Activated CD4-positive, alpha-beta T cell treated with anti-CD3 and anti-CD28 coated beads, Interleukin-2, amount 10 ng/mL, durations not matched to agents 24 days and 14 days (primary cell): ENCODE measurements at places on chromosomes 1 and 21.

- DNase-seq, result no peak
- no peak overlapping the region for H3K4me3 ChIP-seq
- H3K27ac ChIP-seq, result no peak overlapping the region
- peaks cover 19% of the 10 kb centered on the region for H3K4me1 ChIP-seq
These were observed 14.3 kb downstream of the EDEM3 start for GRCh38 chr1:184740344-184740743.

- H3K4me3 ChIP-seq, result no peak overlapping the region
- peaks cover 26% of the 10 kb centered on the region for H3K4me1 ChIP-seq
- H3K36me3 ChIP-seq, result peaks cover 2% of the 10 kb centered on the region
- peaks cover 2% of the 10 kb centered on the region for H3K27me3 ChIP-seq
- DNase-seq, result no peak
These were observed 98.0 kb downstream of the TGFBR3 start for GRCh38 chr1:91787919-91788318.

GRCh38 chr1:162147760-162148159 is 78.3 kb downstream of the NOS1AP start:
- H3K4me3 ChIP-seq, result no peak overlapping the region
- DNase-seq, result no peak
- H3K36me3 ChIP-seq, result no peaks in the 10 kb centered on the region
- H3K4me1 ChIP-seq, result no peaks in the 10 kb centered on the region
- peaks cover 15% of the 10 kb centered on the region for H3K27me3 ChIP-seq

DNA sequence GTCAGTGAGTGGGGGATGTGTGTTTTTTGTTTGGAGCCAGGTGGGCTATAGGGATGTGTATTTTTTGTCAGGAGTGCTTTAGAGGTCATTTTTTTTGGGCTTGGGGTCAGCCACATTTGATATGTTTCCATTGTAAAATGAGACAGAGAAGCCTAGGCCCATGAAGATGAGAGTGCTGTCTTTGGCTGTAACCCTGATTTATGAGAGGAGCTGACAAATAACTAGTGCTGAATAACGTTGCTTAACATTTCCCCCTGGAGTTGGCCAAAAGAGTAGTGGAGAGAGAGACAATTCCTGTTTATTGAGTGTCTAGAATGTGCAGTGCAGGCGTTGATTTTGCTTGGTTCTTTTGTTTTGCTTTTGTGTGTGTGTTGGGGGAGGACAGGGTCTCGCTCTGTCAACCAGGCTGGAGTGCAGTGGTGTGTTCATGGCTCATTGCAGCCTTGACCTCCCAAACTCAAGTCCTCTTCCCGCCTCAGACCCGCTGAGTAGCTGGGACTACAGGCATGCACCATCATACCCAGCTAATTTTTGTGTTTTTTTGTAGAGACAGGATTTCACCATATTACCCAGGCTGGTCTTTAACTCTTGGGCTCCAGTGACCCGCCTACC is 64.7 kb downstream of the S1PR1 start:
- H3K36me3 ChIP-seq, result no peaks in the 10 kb centered on the region
- peaks cover 34% of the 10 kb centered on the region for H3K27me3 ChIP-seq
- H3K27ac ChIP-seq, result no peak overlapping the region
- H3K4me3 ChIP-seq, result no peak overlapping the region
- DNase-seq, result no peak

DNA sequence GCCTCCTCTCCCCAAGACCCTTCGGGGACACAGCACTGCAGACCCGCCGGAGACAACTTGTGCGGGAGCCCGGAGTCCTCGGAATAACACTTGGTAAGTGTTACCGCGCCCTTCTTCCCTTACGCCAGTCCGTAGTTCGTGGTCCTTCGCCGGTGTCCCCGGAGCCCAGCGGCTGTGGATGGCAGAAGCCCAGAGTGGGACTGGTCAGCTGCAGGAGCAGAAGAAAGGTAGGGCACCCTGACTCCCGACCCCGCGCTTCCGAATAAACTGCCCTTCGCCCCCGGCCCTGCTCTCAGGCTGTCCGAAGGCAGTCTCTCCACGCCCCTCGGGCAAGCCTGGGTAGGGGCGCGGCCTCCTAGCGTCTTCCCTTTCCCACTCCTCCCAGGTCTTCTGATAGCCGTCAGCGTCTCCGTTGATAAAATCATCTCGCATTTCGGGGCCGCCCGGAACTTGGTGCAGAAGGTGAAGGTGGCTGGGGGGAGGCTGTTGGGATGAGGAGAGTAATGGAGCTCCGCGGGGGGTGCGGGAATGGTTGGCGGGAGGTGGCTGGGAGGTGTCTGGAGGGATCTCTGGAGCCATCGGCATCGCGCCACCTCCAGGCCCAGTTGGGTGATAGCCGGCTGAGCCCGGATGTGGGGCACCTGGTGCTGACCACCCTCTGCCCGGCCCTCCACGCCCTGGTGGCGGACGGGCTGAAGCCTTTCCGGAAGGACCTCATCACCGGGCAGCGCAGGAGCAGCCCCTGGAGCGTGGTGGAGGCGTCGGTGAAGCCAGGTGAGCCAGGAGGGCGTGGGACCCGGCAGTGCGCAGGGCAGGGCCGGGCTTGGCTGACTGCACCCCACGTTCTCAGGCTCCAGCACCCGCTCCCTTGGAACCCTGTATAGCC is 4.3 kb downstream of the RUSC1 start:
- DNase-seq, result no peak
- no peak overlapping the region for H3K27ac ChIP-seq
- peaks cover 12% of the 10 kb centered on the region for H3K36me3 ChIP-seq
- no peaks in the 10 kb centered on the region for H3K27me3 ChIP-seq
- H3K4me3 ChIP-seq, result peak overlapping the region; percentile 91

GRCh38 chr21:28537371-28538079 is 455.2 kb downstream of the LTN1 start:
- no peaks in the 10 kb centered on the region for H3K27me3 ChIP-seq
- H3K27ac ChIP-seq, result no peak overlapping the region
- no peak overlapping the region for H3K4me3 ChIP-seq
- DNase-seq, result no peak
- no peaks in the 10 kb centered on the region for H3K4me1 ChIP-seq
- H3K36me3 ChIP-seq, result no peaks in the 10 kb centered on the region

DNA sequence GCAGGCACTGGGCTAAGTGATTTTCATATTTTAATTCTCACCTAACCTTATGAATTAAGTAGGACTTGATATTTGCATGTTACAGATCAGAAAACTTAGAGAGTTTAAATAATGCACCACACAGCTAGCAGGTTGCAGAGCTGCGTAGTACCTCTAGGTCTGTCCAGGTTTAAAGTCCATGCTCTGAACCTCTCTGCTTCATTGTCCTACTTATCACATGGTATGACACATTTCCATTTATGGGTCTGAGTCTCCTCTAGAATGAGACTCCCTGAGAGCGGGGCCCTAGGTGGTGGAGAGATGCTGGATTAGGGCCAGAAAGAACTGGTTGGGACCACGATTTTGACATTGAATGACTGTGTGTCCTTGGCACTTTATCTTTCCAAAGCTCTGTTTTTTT is 102.5 kb upstream of the USP24 start:
- peaks cover 1% of the 10 kb centered on the region for H3K27me3 ChIP-seq
- H3K4me3 ChIP-seq, result no peak overlapping the region
- no peak for DNase-seq

GRCh38 chr1:247415423-247416361 is at the start of gene NLRP3:
Gene NLRP3, plus strand, starts transcription at chr1:247416173. Its CDS starts 2,628 bp downstream, at chr1:247418801.
- H3K4me1 ChIP-seq, result peaks cover 25% of the 10 kb centered on the region
- peaks cover 33% of the 10 kb centered on the region for H3K27me3 ChIP-seq
- DNase-seq, result peak; percentile 76
- peak within 1 kb of the TSS; percentile 7 for H3K27ac ChIP-seq
- H3K36me3 ChIP-seq, result no peaks in the 10 kb centered on the region

- no peak overlapping the region for H3K4me3 ChIP-seq
- no peak overlapping the region for H3K27ac ChIP-seq
- peaks cover 11% of the 10 kb centered on the region for H3K4me1 ChIP-seq
- H3K27me3 ChIP-seq, result no peaks in the 10 kb centered on the region
These were observed 478.1 kb downstream of the TTLL7 start for GRCh38 chr1:83520797-83521196.

DNA sequence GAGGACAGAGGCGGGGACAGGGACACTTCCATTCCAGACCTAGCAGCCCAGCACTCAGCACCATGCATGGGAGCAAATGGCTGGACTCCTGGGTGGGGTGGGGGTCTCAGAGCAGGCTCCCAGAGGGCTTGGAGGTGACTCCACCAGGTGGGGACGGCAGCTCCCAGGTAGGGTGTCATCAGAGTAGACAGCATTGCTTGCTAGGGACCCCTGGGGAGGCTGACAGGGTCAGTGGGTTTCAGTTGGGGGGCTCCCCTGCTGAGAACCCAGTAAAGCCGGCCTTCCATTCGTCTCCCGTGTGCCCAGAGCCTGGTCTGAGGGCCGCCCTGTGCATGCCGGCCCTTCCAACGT is 4.8 kb upstream of the GJC2 start:
- no peak overlapping the region for H3K4me3 ChIP-seq
- H3K27me3 ChIP-seq, result peaks cover 1% of the 10 kb centered on the region
- no peak for DNase-seq
- H3K27ac ChIP-seq, result no peak overlapping the region

- H3K4me3 ChIP-seq, result no peak overlapping the region
- no peak overlapping the region for H3K27ac ChIP-seq
- no peaks in the 10 kb centered on the region for H3K4me1 ChIP-seq
- no peak for DNase-seq
- H3K36me3 ChIP-seq, result no peaks in the 10 kb centered on the region
These were observed 101.7 kb downstream of the ESRRG start for GRCh38 chr1:216621536-216621935.

GRCh38 chr1:53163291-53163768 is 20.9 kb upstream of the SLC1A7 start:
- H3K27ac ChIP-seq, result no peak overlapping the region
- no peaks in the 10 kb centered on the region for H3K36me3 ChIP-seq
- H3K4me1 ChIP-seq, result no peaks in the 10 kb centered on the region
- no peak overlapping the region for H3K4me3 ChIP-seq
- DNase-seq, result no peak

GRCh38 chr21:46210378-46211136 is 18.0 kb downstream of the LSS start:
- no peak for DNase-seq
- H3K4me1 ChIP-seq, result no peaks in the 10 kb centered on the region
- no peak overlapping the region for H3K27ac ChIP-seq

- DNase-seq, result peak; percentile 88
- peaks cover 1% of the 10 kb centered on the region for H3K4me1 ChIP-seq
- H3K36me3 ChIP-seq, result no peaks in the 10 kb centered on the region
- H3K4me3 ChIP-seq, result no peak overlapping the region
- H3K27me3 ChIP-seq, result peaks cover 2% of the 10 kb centered on the region
These were observed 20.8 kb downstream of the NAV1 start for GRCh38 chr1:201559679-201560162.

DNA sequence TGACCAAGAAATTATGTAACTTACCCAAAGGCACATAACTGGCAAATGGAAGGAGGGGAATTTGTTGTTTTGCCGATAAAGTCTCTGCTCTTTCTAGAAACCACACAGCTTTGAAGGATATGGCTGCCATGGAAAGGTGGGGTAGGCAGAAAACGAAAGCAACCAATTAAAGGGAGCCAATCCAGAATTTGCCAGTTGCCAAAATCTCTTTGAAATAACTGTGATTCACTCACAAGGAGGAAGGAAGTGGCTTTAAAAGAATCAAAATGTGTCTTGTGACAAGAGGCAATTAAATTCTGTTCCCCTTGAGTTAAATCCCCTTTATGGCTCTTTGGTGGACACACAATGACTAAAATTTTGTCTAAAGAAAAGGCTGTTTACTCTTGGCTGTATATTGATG is 61.2 kb upstream of the CCDC190 start:
- H3K4me1 ChIP-seq, result peaks cover 2% of the 10 kb centered on the region
- no peaks in the 10 kb centered on the region for H3K36me3 ChIP-seq
- H3K27me3 ChIP-seq, result peaks cover 8% of the 10 kb centered on the region

- H3K36me3 ChIP-seq, result no peaks in the 10 kb centered on the region
- no peak for DNase-seq
- peaks cover 15% of the 10 kb centered on the region for H3K4me1 ChIP-seq
- H3K4me3 ChIP-seq, result peak overlapping the region; percentile 29
- H3K27ac ChIP-seq, result no peak overlapping the region
- no peaks in the 10 kb centered on the region for H3K27me3 ChIP-seq
These were observed 1.5 kb downstream of the HCN3 start for GRCh38 chr1:155278689-155279160.
